ENCODE measurements at places on chromosomes 3 and 15.

- no peak overlapping the region for H3K4me3 ChIP-seq
- DNase-seq = no peak
- H3K4me1 ChIP-seq = no peaks in the 10 kb centered on the region
- no peak overlapping the region for H3K27ac ChIP-seq
- peaks cover 20% of the 10 kb centered on the region for H3K36me3 ChIP-seq
Observed at GRCh38 chr15:67674983-67675382, 132.5 kb downstream of the MAP2K5 start.

DNA sequence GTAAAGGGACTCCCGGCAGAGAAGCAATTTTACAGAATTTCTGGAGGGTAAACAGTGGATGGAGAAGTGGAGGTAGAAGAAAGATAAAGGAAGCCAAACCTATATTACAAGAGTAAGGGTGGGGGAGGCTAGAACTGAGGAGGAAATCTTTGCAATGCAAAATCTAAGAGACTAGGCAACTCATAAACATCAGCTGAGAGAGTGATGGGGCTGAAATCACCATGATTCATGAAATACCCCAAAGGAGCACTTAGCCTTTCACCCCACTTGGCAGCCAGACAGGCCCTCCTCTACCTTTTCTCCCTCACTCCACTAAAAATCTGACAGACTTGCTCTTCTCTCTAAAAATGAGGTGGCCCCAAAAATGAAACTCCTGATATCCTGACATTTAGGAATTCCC lies 19.5 kb upstream of the ZBTB38 start:
- no peaks in the 10 kb centered on the region for H3K36me3 ChIP-seq
- H3K4me3 ChIP-seq = no peak overlapping the region
- no peaks in the 10 kb centered on the region for H3K4me1 ChIP-seq
- no peaks in the 10 kb centered on the region for H3K27me3 ChIP-seq

DNA sequence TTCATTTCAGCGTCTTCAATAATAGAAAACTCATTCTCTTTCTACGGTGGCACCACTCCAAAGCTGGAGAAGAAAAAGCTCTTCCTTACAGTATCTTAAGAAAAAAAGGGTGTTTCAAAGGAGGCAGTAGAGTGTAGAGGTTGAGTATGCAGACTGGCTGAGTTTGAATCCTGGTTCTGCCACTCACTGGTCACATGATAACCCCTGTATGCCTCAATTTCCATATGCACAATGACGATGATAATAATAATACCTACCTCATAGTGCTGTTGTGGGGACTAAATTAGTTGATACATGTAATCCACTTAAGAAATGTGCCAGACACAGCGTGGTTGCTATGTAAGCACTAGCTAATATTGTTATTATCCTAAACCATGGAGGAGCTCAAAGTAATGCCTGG lies 4.5 kb downstream of the ANP32A start:
- peaks cover 53% of the 10 kb centered on the region for H3K4me1 ChIP-seq
- DNase-seq = no peak
- H3K36me3 ChIP-seq = peaks cover 26% of the 10 kb centered on the region
- H3K4me3 ChIP-seq = peak overlapping the region; percentile 97
- peak overlapping the region; percentile 98 for H3K27ac ChIP-seq

GRCh38 chr15:59312205-59312604 lies 60.5 kb downstream of the MYO1E start:
- no peaks in the 10 kb centered on the region for H3K27me3 ChIP-seq
- no peak overlapping the region for H3K27ac ChIP-seq
- no peak overlapping the region for H3K4me3 ChIP-seq
- no peaks in the 10 kb centered on the region for H3K4me1 ChIP-seq

GRCh38 chr3:4687167-4687566 lies 194.0 kb downstream of the ITPR1 start:
- no peaks in the 10 kb centered on the region for H3K4me1 ChIP-seq
- no peak for DNase-seq
- H3K36me3 ChIP-seq = peaks cover 45% of the 10 kb centered on the region
- no peak overlapping the region for H3K4me3 ChIP-seq
- H3K27me3 ChIP-seq = no peaks in the 10 kb centered on the region

DNA sequence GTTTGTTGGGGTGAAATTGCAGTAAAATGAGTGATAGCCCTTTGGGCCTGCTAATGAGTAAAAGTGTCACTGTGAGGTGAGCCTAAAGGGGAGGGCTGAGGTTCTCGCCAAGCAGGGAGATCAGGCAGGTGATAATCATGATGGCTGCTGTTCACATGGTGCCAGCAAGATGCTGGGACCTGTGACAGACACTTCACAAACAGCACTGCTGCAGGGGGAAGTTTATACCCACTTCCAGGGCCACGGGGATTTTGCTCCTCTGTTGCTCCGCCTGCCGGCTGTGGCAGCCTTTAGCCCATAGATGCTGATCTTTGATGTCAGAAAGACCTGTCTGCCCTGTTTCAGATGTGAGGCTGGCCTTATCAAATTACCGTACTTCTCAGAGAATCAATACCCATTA lies 96.7 kb downstream of the SV2B start:
- no peak overlapping the region for H3K4me3 ChIP-seq
- no peak overlapping the region for H3K27ac ChIP-seq
- no peak for DNase-seq
- no peaks in the 10 kb centered on the region for H3K4me1 ChIP-seq

- H3K36me3 ChIP-seq = no peaks in the 10 kb centered on the region
- H3K4me1 ChIP-seq = peaks cover 9% of the 10 kb centered on the region
- H3K27ac ChIP-seq = no peak overlapping the region
Observed at GRCh38 chr3:186099178-186099577, 9.7 kb downstream of the ETV5 start.

- no peaks in the 10 kb centered on the region for H3K27me3 ChIP-seq
- no peak for DNase-seq
- H3K36me3 ChIP-seq = no peaks in the 10 kb centered on the region
- no peak overlapping the region for H3K27ac ChIP-seq
- H3K4me1 ChIP-seq = no peaks in the 10 kb centered on the region
Observed at GRCh38 chr3:147921051-147921450, 511.9 kb downstream of the ZIC1 start.

DNA sequence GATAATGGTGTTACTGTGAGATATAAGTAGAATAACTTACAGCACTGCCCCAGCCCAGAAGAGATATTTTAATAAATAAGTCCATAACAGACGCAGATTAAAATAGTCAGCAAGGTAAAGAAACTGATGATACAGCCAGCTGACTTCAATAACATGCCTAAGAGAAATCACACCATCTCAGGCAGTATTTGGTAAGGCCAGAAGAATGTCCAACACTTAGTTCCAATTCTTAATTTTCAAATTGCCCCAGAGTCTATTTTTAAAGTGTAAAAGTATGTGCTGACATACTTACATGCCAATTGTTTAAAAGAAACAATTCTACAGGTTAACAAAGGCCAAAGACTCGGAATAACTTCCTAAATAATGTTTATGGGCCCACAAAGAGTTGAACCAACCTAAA lies 1.6 kb downstream of the GNB4 start:
- peaks cover 65% of the 10 kb centered on the region for H3K27me3 ChIP-seq
- no peak overlapping the region for H3K4me3 ChIP-seq
- peaks cover 13% of the 10 kb centered on the region for H3K4me1 ChIP-seq

DNA sequence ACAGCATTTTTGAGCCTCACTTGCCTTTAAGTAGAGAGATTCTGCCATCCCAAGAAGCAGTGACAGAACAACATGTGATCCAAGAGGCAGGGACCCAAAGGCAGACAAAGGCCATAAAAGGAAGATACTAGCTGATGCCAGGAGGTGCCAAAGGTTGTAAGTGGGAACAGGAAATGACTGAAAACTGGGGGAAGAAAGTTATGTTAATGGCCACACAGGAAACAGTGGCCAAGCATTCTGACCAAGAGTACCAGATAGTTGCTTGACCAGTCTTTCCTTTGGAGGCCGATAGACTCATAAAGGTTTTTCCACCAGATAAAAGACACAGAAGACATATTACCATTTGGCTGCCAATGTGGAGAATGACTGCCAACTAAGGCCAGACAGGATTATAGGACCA lies 274.5 kb upstream of the PEX5L start:
- H3K27me3 ChIP-seq = peaks cover 3% of the 10 kb centered on the region
- H3K4me1 ChIP-seq = no peaks in the 10 kb centered on the region
- H3K36me3 ChIP-seq = no peaks in the 10 kb centered on the region
- no peak for DNase-seq

- peaks cover 79% of the 10 kb centered on the region for H3K4me1 ChIP-seq
- peaks cover 46% of the 10 kb centered on the region for H3K36me3 ChIP-seq
- no peak overlapping the region for H3K4me3 ChIP-seq
- DNase-seq = no peak
Observed at GRCh38 chr3:10262027-10262426, 13.8 kb downstream of the TATDN2 start.

- no peaks in the 10 kb centered on the region for H3K27me3 ChIP-seq
- peak overlapping the region; percentile 73 for H3K27ac ChIP-seq
- peaks cover 79% of the 10 kb centered on the region for H3K4me1 ChIP-seq
- no peak overlapping the region for H3K4me3 ChIP-seq
- DNase-seq = no peak
Observed at GRCh38 chr15:101189409-101190091, 62.3 kb downstream of the CHSY1 start.

- peak overlapping the region; percentile 83 for H3K27ac ChIP-seq
- peaks cover 1% of the 10 kb centered on the region for H3K36me3 ChIP-seq
- peak overlapping the region; percentile 89 for H3K4me3 ChIP-seq
- H3K27me3 ChIP-seq = no peaks in the 10 kb centered on the region
Observed at GRCh38 chr15:51830276-51830806, 888 bp downstream of the TMOD3 start.

DNA sequence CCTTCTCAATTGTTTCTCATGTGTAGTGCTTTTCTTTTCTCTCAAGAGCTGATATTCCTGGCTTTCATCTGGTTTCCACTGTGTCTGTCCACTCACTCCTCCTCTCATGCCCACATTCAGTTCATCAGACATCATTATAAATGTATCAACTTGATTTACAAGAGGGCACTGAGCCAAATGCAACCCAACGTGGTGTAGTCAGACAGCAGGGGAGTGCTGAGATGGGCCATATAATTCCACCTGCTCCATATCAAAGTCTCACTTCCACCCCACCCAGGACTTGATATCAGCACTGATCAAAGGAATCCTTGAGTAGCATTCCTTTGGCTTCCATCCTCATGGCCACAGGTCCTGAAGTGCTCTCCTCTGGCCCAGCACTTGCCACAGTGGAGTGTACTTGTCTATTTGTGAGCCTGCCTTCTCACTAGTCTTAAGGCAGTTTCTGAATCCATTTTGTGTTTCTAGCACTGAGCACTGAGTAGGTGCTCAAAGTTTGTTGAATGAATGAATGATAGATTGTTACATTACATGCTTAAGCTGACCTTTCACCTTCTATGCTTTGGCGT lies 252.8 kb downstream of the CLSTN2 start:
- no peak overlapping the region for H3K4me3 ChIP-seq
- no peak for DNase-seq
- no peaks in the 10 kb centered on the region for H3K4me1 ChIP-seq
- H3K36me3 ChIP-seq = no peaks in the 10 kb centered on the region
- peaks cover 4% of the 10 kb centered on the region for H3K27me3 ChIP-seq

GRCh38 chr3:38000242-38000916 lies 9.8 kb downstream of the VILL start:
- H3K36me3 ChIP-seq = peaks cover 32% of the 10 kb centered on the region
- H3K4me3 ChIP-seq = no peak overlapping the region
- no peak for DNase-seq

GRCh38 chr3:47412842-47413520 lies 32.2 kb downstream of the PTPN23 start:
- no peak overlapping the region for H3K27ac ChIP-seq
- H3K4me1 ChIP-seq = no peaks in the 10 kb centered on the region
- no peak for DNase-seq
- H3K36me3 ChIP-seq = peaks cover 4% of the 10 kb centered on the region
- no peak overlapping the region for H3K4me3 ChIP-seq
- no peaks in the 10 kb centered on the region for H3K27me3 ChIP-seq

Data from activated naive CD4-positive, alpha-beta T cell treated with anti-CD3 and anti-CD28 coated beads for 36 hours (primary cell).